ENCODE measurements at places on chromosomes 6 and 20.

DNA sequence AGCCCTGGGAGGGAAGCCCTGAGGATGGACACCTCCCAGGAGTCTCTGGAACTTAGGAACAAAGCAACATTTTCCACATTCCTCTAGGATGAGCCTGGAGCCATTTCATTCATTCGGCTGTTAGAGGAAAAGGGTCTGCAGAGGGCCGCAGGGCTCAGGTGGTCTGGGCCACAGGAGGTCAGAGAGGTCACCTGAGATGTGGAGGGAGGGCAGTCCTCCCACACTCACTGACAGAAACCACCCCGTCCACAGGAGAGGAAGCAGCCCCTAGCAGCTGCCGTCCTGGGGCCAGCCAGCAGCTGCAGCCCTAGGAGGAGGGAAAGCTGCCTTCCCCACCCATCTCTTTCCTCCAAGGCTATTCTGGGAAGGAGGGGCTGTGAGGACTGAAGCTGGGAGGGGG lies 207.0 kb downstream of the CDC5L start:
- DNase-seq, result no peak

DNA sequence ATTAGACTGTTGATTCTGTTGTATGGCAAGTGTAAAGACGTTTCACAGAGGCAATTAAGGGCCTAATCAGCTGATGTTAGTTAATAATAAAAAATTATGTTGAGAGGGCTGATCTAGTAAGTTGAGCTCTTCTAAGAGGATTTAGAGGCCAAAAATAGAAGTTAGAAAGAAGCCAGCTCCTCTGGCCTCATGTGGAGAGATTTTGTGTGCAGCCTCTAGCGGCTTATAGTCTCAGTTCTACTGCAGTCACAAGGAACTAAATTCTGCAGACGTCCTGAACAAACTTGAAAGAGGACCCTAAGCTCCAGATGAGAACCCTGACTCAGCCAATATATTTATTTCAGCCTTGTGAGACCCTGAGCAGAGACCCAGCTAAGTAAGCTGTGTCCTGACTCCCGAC lies 498.6 kb downstream of the BTBD3 start:
- DNase-seq, result no peak

GRCh38 chr6:135298455-135298854 lies 117.3 kb downstream of the MYB start:
- no peak for DNase-seq

- DNase-seq, result no peak
Observed at GRCh38 chr6:7033202-7033601, 74.6 kb upstream of the RREB1 start.

GRCh38 chr6:81063891-81064290 lies 688.6 kb downstream of the TENT5A start:
- DNase-seq, result no peak

DNA sequence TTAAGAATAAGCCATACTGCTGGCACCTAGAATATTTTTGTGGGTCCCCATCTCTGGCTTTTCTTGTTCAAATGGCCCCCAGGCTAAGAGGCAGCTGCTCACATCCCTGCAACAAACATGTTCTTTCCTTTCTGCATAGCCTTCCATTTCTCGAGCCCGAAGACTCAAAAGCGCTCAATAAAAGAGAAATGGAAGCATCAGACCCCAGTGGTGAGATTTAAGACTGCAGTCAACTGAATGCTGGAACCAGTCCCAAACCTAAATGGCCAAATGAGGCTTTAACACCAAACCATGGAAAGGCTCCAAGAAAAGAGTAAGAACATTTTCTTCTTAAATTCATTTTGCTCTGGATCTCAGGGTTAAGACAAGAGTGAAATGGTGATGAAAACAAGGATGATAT lies 122.1 kb upstream of the TRAF3IP2 start:
- no peak for DNase-seq

GRCh38 chr20:23042270-23042669 lies 7.2 kb downstream of the SSTR4 start:
- DNase-seq, result no peak

DNA sequence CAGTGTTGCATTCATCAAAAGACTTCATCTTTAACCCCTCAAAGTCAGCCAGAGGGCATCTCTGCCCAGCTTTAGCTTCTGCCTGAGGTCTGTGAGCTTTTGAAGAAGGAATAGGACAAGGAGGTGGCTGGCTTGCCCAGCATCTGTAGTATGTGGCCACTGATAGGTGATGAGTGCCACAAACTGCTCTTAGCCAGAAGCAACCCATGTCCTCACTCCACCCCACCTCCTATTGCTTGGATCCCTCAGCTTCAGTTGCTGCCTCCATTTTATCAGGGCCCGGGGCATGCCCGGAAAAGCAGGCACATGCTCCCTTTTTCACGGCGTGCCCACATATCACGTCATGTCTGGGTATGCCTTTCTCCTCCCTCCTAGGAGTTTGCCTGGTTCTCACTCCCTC lies 11.9 kb upstream of the EFCAB8 start:
- DNase-seq, result no peak

GRCh38 chr20:13002251-13002650 lies 6.5 kb upstream of the SPTLC3 start:
- DNase-seq, result no peak

- no peak for DNase-seq
Observed at GRCh38 chr6:136739501-136739900, 52.8 kb downstream of the MAP3K5 start.

DNA sequence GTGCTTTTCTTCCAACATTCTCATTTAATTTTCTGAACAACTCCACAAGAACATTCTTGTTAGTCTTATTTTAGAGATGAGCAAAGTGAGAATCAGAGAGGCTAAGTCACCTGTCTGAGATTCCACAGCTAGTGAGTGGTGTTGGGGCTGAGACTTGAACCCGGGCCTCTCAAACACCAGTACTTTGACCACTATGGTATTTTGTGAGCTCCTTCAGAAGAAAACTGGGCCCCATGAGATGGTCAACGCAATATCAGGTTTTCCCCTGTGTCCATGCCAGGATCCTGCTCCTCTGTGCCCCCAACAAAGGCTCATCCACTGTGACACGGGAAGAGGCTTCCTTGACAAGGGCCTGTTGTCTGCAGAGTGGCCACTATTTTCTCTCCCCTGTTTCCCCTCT lies 51.9 kb downstream of the MAFB start:
- no peak for DNase-seq

GRCh38 chr6:133817460-133818047 lies 71.4 kb upstream of the TCF21 start:
- no peak for DNase-seq

DNA sequence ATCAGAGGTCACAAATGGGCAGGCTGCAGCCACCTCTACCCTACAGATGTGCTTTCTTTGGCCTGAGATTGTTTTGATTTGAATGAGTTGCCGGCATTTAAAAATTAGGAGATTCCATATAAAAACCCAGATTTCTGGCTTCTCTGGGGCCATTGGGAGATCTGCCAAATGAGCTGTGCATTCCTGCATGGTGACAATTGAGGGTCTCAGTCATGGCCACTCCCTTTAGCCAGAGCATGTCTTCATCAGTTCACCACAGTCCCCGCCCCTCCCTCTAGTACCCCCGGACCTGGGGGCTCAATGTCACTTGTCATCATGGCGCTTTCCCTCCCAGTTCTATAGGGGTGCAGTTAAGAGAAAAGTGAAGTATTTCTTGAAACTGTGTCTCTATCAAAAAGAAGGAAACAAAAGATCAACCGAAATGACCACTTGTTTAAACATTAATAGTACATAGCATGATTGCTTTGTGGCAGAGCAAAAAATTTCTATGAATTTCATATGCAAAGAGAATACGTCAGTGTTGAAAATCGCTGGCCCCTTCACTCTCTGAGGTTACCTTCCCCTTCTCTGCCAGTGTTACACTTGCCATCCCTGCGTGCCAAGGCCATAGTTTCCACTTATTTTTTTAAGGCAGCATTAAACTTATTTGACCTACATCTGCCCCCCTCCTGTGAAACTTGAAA lies 21.1 kb downstream of the EYA2 start:
- DNase-seq, result no peak

GRCh38 chr20:7806831-7807230 lies 133.4 kb downstream of the HAO1 start:
- DNase-seq, result peak; percentile 3

DNA sequence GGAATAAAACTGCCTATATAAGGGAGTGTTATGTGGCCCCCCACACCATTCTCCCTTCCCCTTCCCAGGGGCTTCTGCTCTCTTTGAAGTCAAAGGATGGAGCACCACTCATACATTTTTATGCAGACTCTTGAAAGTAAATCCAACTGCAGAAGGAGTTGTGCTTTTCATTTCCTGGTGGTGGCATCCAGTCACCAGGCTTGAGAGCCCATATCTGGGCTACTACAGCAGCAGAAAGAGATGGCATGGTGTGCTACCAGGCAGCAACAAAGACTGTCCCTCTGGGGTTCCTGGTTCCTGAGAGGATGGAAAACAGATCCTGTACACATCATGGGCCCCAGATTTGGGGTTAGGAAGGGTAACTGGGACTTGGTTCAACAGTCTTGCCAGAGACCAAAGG lies 226.4 kb downstream of the CLIC5 start:
- DNase-seq, result no peak

DNA sequence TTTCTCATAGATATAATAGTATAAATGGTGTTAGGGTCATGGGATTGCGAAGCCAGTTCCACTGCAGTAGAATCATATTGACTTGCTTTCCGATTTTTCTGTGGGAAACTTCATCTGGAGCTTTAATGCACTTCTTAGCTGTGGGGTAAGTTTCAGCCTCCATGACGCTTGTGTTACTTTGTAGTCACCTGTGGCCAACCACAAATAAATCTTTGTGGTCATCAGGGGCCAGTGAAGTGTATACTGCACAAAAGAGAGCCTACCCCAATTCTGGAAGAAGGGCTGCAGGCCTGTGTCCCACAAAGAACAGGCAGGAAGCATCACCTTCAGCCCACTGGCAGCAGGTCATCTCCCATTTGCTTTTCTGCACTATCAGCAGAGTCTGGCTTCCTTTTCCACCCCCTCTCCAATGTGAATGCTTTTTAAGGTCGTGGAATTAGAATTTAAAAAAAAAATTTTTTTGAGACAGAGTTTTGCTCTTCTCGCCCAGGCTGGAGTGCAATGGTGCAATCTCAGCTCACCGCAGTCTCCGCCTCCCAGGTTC lies 32.0 kb downstream of the MTHFD1L start:
- no peak for DNase-seq

DNA sequence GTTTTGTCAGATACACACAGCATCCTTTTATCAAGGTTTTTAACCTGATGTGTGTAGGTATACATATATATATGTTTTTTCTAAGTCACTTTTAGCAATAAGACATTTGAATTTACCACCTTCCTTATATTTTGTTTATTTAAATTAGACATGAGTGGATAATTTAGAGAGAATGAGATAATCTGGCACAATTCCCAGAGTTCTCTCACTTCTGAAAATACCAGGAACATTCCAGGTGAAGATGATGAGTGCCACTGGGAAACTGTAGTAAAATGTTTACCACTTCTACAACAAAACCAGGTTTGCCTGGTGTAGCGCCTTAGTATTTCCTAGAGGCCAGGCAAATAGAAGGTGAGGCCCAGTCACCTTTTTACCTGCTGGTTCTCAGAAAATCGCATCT lies 189.5 kb downstream of the TMEM242 start:
- DNase-seq, result peak; percentile 5

GRCh38 chr6:2918936-2919335 lies 15.8 kb upstream of the SERPINB9 start:
- no peak for DNase-seq

GRCh38 chr6:97215157-97215769 lies 67.8 kb downstream of the MMS22L start:
- DNase-seq, result peak; percentile 64
